Heart left ventricle (tissue), 16 donors: ENCODE measurements at places on chromosomes 4 and X. TPM values are rescaled to one million over a fixed set of nuclear protein-coding genes. Genes with fewer than 3 reads are reported as not detected.

DNA sequence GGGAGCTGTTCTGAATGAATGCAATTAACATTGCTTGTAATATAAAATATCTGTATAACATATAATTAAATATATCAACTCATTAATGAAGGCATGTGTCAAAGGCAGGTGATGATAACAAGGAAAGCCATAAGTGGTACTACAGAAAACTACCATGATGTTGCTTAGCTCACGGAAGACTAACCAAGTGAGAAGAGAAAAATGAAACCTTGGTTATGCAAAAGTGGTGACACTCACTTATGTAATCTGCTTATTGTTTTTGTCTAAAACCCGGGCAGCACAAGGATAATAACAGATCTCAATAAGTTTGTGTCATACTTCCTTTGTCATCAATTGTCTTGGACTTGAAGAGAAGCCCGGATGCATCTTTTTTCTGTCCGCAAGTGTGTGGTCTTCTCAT lies 156.4 kb downstream of the HS6ST2 start:
- DNase-seq, result no peak

DNA sequence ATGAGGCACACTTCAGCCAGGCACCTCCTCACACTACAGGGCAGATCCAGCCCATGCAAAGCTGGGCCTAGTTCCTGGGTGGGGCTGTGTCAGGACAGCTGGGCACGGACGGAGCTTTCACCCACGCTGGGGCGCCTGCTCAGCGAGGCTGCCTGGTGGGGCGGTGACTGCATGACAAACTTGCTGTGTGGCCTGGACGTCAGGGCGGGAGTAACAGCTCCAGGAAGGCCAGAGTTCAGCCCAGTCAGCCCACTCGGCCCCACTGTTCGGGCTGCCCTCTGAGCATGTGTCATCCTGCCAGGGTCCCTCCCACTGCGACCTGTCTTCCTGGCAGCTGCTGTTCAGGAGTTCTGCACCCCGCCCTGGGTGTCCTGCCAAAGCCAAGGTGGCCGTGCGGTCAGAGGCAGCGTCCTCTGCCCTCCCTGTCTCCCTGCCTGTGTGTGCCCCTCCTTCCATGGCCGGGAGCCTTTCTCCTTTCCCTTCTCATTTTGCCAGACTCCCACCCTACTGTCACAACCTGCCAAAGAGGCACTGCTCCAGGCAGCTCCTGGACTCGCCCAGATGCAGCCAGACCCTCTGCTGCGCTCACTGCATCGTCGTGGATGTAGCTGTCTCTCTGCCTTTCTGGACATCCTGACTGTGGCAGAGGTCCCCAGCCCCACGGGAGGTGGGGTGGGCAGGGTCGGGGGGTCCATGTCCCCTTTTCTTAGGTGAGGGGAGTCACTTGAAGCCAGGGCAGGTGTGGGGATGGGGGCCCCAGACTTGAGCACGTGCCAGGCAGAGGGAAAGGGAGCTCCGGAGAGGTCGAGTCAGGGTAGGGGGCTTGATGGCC lies 33.0 kb upstream of the KIAA0232 start:
- DNase-seq, result peak; percentile 84

CFAP299 gene
- not detected for total RNA-seq

GRCh38 chr4:113701169-113701568 lies 60.4 kb downstream of the CAMK2D start:
- DNase-seq, result no peak

NCBP2L gene
- not detected for total RNA-seq
